ENCODE measurements at places on chromosomes 5 and 9. TPM values are rescaled to one million over a fixed set of nuclear protein-coding genes. Genes with fewer than 3 reads are reported as not detected.

Gene FGF18
- total RNA-seq, result 0.44 TPM

Gene AUH
- total RNA-seq, result 12.2 TPM

Gene PCDH12
- not detected for total RNA-seq

Gene FAM200C
- total RNA-seq, result 2.7 TPM

Gene SCGB3A2
- not detected for total RNA-seq

Gene SREK1IP1
- total RNA-seq, result 9.8 TPM

Gene RNF183
- not detected for total RNA-seq

Gene C9orf43
- 0.62 TPM for total RNA-seq

Gene MYO10
- 67.4 TPM for total RNA-seq

Gene SLC4A9
- total RNA-seq, result not detected

Gene IFNW1
- not detected for total RNA-seq

Gene SLIT3
- total RNA-seq, result 21.9 TPM

Gene SOX30
- total RNA-seq, result 0.05 TPM

Gene CA9
- total RNA-seq, result 6.1 TPM

Gene LCP2
- total RNA-seq, result not detected

Gene GRIN1
- total RNA-seq, result 0.34 TPM

Gene DAB2
- 15.6 TPM for total RNA-seq

Gene IFNK
- not detected for total RNA-seq

Gene CNTNAP3B
- 19.2 TPM for total RNA-seq

Gene SLC45A2
- total RNA-seq, result not detected

Gene PRR7
- total RNA-seq, result 28.0 TPM

Gene AGXT2
- not detected for total RNA-seq

Gene ADAMTS12
- 9.1 TPM for total RNA-seq

Gene WHRN
- 6.9 TPM for total RNA-seq

Gene ZNF169
- 1.5 TPM for total RNA-seq

Gene RANBP17
- 3.0 TPM for total RNA-seq

Gene NUTM2F
- not detected for total RNA-seq

Gene BSPRY
- not detected for total RNA-seq

Gene JAKMIP2
- not detected for total RNA-seq

Gene SNCAIP
- total RNA-seq, result not detected

Gene CDH6
- 0.10 TPM for total RNA-seq

Gene IFNA13
- not detected for total RNA-seq
